ENCODE measurements at places on chromosomes 6 and 20.

- DNase-seq, result no peak
These were observed 24.2 kb downstream of the MGME1 start for GRCh38 chr20:17992847-17993513.

GRCh38 chr6:28941684-28942448 is 18.1 kb upstream of the TRIM27 start:
- no peak for DNase-seq

DNA sequence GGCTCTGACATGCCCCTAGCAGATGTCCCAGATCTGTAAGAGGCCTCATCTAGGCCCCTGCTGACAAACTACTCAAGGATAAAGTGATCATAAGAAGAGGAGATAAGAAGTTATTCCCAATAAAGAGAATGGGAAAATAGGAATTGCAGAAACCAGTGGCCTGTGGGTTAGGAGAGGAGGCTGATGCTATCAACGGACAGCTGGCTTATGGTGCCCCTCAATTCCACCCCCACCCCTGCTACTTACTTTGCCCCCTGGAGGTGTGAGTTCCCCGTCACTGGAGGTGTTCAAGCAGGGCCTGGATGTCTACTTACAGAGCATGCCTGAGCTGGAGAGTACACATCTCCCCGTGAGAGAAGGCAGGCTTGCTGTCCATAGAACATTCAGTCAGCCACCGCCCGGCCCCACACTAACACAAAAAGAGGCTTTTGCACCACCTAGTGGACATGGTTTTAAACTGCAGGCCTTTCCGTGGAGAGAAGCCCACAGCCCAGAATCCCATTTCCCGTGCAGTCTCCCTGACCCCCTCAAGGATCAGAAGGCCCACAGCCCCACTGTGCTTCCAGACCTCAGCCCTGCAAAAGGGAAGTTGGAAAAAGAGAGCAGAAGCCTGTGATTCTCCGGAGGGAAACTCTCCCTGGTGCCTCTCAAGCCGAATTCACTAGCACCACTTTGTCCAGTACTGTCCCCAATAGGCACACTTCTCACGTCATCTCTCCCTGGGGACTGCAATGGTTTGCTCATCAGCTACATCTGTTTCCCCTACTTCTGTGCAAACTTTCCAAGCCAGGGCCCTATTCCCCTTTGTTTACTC is 23.8 kb upstream of the BNIP5 start:
- DNase-seq, result peak; percentile 63

GRCh38 chr6:158769234-158769770 is 49.9 kb downstream of the EZR start:
- no peak for DNase-seq

GRCh38 chr6:33853736-33854135 is 49.9 kb upstream of the MLN start:
- DNase-seq, result no peak

DNA sequence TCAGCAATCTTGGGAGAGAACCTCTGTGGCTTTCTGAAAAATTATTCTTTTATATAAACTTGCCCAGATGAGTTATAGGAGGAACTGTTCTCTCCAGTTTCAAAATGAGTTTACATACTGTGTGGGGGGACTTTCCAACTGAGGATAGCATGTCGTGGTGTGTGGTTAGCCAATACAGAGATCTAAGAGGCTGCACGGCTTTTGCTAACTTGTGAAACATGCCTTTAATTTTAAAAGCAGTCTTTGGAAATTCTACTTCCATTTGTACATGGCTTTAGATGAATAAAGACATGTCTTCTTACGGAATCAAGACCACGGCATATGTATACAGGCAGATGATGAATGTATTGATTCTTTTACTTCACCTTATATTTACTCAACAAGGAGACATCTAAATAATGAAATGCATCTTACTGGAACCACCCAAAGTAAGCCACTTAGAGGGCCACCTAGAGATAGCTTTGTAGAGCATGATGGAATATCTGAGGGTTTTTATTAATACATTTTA is 39.8 kb downstream of the HIVEP1 start:
- DNase-seq, result peak; percentile 69

DNA sequence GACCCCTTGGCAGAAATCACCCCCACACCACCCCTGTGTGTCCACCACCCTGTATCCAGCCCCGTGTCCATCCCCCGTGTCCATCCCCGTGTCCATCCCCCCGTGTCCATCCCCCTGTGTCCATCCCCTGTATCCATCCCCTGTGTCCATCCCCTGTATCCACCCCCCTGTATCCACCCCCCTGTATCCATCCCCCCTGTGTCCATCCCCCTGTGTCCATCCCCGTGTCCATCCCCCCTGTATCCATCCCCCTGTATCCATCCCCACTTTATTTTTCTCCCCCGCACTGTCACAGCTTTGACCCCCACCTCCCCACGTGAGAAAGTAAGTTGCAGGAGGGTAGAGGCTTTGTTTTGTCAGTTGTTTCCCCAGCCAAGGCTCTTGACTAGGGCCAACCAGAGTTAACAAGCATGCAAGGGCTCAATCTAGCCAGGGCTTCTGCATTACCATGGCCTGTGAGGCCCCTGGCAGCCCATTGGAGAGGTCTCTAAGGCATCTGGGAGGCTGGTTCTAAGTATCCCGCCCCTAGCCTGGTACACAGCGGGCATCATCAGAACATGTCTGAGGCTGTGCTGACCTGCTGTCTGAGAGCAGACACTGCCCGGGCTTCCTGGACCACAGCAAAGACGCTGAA is 18.1 kb upstream of the SIRPA start:
- no peak for DNase-seq

DNA sequence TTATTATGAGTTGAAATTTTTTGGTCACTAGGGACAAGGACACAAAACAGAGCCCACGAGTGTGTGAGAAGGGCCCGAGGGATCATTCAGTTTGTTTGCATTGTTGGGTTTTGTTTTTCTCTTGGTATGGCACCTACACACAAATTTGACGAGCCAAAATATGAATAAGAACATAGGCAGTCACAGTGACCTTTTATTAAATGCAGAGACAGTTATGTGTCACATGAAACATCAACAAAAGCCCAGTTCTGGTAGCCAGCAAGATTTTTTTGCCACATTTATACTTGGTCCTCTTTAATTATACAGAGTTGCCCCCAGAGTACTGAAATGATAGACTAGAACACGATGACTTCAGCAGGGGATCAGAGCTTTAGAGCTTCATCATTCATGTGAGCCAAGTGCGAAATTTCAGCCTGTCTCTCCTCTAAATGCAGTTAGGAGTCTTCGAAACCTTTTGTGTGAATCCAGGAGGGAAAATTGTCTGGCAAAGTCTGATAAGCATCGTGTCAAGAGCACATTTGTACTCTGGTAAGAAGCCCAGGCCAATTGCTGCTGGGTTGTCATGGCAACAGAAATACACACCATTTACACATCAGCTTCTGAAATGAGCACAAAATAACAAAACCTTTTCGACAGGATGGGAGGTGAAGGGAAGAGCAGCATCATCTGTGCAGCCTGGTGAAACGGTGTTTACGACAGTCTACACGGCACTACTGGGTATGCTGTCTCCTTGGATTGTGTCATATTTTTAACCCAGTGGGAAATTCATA is 79.2 kb upstream of the RIPOR2 start:
- peak; percentile 50 for DNase-seq

DNA sequence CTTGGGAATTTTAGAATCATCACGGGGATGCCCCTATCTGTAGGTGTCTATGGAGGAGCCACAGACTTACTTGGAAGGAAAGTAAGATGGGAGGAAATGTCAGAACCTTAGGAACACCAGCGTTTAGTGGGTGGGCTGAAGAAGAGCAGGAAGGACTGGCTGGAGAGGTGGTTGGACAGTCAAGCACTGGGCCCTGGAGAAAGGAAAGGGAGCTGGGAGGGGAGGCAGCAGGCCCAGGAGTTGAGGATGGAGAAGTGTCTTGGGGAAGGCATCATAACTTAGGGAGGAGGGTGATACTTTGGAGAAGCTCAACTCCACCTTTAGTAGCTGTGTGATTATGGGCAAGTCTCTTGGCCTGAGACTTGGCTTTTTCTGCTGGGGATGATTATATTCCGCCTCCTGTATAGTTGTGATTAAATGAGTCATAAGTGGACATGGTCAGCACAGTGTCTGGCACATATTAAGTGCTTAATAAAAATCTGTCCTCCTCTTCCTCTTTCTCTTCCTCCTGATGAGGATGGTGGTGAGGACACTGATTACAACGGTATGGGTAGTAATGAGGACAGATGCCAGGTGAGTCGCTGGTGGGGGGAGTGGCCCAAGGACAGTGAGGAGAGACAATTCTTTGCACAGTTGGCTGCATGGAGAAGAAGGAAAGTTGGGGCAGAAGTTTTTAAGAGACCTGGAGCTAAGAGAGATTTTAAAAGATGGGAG is 125.7 kb downstream of the TOX2 start:
- no peak for DNase-seq

DNA sequence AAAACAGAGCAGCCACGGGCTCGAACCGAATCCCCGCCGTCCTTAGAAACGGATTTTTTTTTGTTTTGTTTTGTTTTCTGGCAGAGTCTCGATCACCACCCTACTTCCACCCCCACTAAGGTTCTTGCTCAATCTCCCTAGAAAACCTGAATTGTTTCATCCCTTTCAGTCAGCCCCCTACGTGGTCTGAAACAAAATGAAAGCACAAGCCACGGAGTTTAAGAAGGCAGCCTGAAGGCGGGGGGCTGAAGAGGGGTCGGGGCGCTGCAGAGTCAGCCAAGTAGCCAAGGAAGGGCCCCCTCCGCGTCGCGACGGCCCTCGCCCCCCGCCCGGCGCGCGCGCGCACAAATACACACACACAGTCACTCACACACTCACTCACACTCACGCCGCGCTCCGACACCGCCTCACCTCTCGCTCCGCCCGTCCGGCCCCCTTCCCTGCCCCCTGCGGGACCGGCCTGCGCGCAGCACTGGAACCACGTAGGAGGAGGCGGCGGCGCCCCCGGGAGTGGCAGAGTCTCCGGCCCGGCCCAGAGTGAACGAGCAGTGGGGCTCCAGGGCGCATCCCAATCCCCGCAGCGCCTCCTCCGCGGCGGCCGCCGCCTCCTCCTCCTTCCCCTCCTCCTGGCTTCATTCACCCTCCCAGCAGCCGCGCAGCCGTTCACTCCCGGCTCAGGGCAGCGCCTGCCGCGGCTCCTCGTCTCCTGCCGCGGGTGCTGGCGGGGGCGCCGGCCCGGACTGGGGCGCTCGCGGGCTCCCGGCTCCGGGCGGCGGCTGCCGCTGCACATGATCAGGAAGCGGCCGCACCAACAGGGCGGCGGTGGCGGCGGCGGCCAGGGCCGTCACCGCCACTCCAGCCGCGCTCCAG is 1.4 kb downstream of the ATXN1 start:
- peak; percentile 79 for DNase-seq

- DNase-seq, result peak; percentile 85
These were observed at the start of gene DEK for GRCh38 chr6:18264219-18264922. Gene DEK, minus strand, starts transcription at chr6:18264530. Its CDS starts 543 bp downstream, at chr6:18263987.

GRCh38 chr6:36378936-36379335 is 8.5 kb downstream of the ETV7 start:
- no peak for DNase-seq

GRCh38 chr6:24004659-24005058 is 121.4 kb upstream of the NRSN1 start:
- DNase-seq, result no peak

DNA sequence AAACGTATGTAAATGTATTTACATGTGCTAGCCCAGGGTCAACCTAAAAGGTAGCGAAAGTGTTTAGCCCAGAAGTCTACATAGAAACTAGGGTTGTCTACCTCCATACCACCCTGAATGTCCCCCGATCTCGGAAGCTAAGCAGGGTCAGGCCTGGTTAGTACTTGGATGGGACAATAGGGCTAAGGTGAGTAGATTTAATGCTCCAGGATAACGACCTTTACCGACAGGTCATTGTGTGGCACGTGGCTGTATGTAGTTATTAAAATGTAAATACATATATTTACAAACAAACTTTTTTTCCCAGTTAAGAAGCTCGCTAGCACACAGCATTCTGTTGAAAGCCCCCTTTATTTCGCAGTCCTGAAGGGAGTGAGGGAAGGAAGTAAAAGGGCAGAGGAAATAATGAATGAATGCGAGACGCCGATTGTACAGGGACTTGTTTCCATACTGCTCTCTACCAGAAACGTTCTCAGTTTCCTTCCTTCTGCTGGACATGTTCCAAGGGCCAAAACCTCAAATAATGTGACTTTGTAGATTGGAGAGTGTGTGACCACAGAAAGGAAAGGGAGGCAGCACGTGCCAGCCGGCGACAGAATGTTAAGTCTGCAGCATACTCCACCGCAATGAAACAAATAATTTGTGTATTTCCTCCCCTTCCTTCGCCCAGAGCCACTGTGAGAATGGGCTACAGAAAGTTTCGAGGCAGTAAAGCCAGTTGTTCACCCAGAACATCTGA is 612 bp downstream of the ADAT2 start:
- DNase-seq, result peak; percentile 41

DNA sequence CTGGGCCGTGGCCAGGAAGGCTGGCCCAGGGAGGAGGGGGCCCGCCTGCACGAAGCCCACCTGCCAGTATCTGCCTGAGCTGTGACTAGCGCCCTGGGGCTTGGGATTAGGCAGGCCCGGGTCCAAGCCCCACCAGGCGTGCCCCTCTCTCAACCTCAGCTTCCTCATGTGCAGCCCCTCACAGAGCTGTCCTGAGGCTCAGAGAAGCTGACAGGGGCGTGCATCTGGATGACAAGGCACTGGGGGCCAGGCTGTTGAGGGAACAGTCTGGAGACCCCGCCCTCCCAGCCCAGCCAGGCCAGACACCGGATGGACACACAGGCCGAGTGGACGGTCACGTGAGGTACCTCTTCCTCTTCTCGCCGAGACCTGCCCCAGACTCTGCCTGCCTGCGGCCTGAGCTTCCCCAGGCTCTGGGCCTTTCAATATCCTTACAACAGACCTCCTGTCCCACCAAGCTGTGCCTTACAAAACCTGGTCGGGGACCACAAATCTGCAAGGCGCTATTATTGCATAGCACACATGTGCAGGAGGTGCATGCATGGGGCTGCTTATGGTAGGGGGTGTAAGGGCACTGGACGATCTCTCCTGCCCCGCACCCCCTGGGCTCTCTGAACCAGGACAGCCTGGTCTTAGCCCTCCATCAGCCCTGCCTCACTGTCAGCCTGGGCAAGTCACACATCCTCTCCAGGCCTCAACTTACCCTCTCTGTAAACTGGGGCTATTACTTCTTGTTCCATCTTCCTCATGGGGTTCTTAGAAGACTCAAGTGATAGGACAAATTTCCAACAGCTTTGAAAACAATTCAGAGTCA is 20.0 kb downstream of the NOL4L start:
- DNase-seq, result no peak

DNA sequence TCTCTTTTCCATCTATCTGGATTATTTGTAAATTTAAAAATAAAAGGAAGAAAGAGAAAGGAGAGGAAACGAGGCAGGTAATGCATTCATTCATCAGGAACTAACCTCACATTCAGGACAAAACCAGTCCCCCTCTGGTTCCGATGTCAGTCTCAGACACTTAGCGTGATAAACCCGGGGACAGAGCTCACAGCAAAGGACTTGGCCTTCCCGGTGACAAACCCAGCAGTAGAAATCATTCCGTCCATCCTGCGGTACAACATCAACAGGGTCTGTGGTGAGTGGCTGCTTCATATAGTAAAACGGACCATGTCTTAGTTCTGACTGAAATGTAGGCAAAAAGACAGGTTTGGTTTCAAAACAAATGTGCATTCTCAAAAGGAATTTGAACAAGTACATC is 57.9 kb downstream of the ZMYND8 start:
- no peak for DNase-seq

- DNase-seq, result no peak
These were observed 42.4 kb downstream of the HDDC2 start for GRCh38 chr6:125259354-125259736.
